Panc1 (cell line): ENCODE measurements at places on chromosomes 13 and 19.

DNA sequence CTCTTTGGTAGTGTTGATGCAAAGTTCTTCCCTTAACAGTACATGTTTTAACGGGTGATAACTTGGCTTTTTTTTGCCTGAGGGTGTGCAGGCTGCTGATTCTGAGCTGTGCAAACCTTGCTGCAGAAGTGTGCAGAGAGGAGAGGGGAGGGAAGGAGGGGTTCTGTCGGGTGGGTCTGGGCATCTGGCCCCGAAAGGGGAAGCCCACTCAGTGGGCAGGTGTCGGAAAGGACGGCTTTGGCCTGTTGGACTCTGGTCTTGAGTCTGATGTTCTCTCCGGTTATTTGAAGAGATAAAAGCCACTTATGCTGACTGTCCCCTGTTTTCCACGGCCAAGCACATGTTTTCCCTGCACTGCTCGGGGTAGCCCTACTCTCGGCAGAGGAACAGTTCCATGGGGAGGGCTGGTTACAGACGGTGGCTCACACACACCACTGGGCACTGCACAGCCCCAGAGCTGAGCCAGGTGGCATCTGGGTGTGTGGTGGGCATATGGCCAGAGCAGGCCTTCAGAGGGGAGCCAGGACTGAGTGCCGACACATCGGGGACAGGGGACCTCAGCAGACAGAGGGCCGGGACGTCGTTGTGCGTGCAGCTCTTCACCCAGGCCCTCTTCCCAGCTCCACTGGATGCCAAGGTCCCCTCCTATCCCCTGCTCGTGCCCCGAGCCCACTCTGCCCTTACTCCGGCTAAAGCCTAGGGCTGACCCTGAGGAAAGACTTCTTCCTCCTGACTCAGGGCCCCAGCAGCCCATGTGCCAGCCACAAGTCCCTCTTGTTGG is 93.2 kb downstream of the TEX29 start:
- no peak for DNase-seq

DNA sequence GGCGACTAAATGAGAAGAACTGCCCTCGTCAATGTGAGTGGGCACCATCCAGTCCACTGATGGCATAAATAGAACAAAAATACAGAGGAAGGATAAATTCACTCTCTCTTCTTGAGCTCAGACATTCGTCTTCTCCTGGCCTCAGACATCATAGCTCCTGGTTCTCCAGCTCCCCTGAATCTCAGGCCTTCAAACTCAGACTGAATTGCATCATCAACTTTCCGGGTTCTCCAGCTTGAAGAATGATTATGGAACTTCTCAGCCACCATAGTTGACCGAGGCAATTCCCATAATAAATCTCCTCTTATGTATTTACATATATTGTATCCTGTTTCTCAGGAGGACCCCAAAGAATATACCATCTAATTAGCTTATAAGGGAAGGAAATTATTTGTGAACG is 55.0 kb upstream of the FNDC3A start:
- no peak for DNase-seq

DNA sequence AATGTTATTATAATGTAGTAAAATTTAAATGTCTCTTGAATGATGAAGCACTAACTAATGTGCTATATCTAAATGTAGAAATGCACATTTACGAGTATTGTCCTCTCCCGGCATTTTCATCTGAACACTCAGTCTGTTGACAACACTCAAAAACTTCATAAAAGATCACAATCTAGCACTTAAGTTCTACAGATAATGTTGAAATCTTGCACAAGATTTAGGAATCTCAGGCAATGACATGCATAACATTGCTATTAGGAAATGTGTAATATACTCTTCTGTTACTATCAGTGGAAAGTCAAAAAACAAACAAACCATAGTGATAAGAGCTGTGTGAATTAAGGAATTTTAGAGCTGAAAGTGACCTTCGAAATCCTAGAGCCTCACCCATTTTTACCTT is 37.5 kb upstream of the XPO4 start:
- DNase-seq = no peak

DNA sequence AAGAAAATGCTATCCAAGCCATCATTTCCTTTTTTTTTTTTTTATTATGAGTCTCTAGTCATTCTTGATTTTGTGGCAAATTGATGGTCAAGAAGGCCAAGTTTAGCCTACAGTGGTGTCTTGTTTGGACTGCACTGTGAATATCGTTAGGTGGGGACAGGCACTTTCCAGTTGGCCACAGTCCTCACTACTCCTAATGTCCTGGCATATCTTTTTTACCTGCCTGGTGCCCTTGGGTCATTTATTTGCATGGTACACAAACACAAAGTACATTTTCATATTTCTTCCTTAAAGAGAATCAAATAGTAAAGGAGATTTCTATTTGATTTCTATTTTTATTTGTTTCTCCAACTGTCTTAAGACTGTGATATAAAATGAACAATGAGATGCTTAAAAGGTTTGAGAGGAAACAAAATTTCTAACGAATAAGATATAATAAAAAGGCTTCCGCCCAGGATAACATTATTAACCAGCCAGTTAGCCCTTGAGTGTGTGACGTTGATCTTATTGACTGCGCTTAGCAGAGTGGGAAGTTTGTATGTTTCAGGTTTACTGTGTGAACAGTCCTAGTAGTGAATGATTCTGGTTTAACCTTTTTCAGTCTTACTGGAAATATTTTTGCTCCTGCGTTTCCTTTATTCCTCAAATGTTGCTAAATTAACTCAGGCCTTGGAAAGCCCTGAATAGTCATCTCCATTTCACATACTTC is 312.0 kb downstream of the ATP8A2 start:
- DNase-seq = no peak

- DNase-seq = no peak
Measured at GRCh38 chr13:111789420-111789819, 277.5 kb upstream of the SOX1 start.

DNA sequence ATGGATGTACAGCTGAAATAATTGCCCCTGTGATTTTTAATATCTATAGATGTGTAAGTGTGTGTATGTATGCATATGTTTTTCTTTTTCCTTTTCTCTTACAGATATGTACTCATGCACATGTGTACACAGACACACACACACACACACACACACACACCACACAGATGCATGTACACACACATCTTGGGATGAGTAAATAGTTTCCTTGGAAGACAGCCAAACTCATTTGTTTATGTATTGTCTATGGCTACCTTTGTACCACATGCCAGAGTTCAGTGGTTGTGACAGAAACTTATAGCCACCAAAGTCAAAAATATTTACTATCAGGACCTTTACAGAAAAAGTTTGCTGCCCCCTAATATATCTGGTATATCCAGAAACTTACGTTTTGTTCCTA is 192.6 kb downstream of the MAB21L1 start:
- DNase-seq = no peak
